ENCODE measurements at places on chromosomes 3 and 15.

- DNase-seq, result no peak
These were observed 113.9 kb upstream of the MRPL3 start for GRCh38 chr3:131616719-131617118.

DNA sequence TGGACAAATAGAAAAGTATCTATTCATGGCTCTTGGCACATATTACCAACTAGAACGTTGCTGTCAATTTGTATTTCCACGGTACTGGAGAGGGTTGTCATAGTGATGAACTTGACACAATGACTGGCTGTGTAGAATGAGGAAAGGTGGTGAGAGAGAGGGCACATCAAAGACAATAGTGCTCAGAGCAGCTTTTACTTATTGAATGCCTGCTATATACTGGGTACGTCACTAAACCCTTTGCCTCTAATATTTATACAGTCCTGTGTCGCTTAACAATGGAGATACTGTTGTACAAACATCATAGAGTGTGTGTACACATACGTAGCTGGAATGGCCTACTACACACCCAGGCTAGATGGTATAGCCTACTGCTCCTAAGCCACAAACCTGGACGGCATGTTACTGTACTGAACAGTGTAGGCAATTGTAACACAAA, 8.3 kb downstream of the TMPRSS7 start:
- DNase-seq, result no peak

DNA sequence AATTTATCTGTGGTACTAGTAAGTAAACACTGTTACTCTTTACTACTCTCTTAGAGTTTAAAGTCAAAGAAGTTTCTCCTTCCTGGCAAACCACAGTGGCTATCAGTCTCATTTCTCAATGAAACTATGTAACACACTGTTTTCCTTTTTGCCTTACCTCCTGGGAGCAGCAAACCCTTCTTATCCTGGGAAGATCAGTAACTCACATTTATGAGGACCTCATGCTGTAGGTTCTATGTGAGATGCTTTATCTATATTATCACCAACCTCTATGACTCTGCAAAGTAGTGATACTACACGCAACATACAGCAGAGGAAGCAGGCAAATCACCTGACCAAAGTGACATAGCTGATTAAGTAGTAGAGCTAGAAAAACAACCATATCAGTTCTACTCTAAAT, 35.3 kb downstream of the PBRM1 start:
- peak; percentile 3 for DNase-seq

GRCh38 chr3:156606729-156607128, 51.8 kb upstream of the SSR3 start:
- no peak for DNase-seq

GRCh38 chr3:184466413-184466960, 86.6 kb downstream of the CHRD start:
- peak; percentile 48 for DNase-seq

- peak; percentile 47 for DNase-seq
These were observed 25.1 kb upstream of the CSTA start for GRCh38 chr3:122299872-122300460.

- no peak for DNase-seq
These were observed 27.5 kb downstream of the MELTF start for GRCh38 chr3:197001972-197002700.

DNA sequence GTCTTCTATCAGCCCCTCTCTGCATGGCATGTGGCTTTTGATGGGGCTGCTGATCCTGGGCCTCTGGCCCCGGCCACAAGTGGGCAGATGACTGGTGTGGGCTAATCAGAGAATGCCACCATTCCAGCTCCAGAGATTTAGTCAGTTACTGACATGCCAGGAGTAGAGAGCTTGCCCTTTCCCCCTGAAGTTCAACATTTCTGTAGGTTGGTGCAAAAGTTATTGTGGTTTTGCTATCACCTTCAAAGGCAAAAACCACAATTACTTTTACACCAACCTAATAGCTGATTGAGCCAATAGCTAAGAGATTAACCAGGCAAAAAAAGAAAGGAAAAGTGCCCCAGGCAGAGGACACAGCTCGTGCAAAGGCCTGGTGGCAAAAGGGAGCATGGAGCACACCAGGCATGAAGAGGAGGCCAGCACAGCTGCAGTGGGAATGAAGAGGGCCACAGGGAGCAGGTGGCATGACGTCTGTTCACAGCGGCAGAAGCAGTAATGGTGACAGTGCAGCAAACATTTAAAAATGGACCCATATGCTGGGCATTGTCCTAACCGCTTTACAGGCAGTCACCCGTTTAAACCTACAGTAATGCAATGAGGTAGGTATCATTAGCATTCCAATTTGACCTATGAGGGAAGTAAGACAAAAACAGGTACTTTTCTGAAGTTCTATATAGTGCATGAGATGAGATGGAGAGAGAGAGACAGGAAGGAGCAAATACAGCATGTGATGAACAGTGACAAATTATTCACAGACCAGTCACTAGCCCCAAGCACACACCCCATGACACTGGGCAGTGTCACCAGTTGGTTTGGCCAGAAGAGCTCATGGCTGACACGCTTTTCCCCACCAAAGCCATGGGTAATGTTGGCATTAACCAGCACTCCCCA, 373.0 kb upstream of the PROK2 start:
- no peak for DNase-seq

GRCh38 chr3:156373654-156374053, 181.3 kb downstream of the SSR3 start:
- DNase-seq, result no peak

DNA sequence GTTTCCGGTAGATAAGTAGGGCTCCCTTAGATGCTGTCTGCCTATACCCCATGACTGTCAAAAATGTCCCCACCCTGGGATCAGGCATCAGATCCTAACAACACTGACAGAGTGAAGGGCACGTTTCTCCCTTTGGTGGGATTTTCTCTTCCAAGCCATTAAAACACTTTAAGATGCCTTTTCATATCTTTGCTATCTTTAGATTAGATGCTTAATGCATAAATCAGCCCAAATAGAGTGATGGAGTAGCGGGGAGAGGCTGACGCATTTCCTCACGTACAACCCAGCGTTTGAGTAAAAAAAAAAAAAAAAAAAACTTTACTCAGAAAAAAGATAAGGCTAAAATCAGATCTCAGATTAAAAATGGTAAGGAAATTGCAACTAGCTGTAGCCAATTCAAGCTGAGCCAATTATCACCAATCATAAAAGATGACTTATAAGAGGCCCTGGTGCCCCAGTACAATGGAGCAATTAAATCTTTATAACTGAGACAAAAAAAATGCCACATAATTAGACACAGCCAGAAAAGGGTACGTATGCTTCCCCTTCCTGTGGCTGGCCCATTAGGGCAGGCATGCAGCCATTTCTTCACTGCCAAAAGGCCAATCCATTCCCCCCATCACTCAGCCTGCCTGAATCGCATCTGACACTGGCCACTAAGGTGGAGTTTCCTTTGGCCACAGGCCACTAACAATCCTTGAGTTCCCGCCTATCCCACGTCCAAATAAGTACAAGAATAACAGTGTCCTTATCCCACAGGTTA, 45.0 kb downstream of the RFTN1 start:
- peak; percentile 72 for DNase-seq

GRCh38 chr3:179682426-179683080, 29.7 kb downstream of the USP13 start:
- DNase-seq, result no peak
